ENCODE measurements at places on chromosomes 16 and 17.

GRCh38 chr17:11535231-11535630, 63.0 kb upstream of the DNAH9 start:
- no peak for DNase-seq

DNA sequence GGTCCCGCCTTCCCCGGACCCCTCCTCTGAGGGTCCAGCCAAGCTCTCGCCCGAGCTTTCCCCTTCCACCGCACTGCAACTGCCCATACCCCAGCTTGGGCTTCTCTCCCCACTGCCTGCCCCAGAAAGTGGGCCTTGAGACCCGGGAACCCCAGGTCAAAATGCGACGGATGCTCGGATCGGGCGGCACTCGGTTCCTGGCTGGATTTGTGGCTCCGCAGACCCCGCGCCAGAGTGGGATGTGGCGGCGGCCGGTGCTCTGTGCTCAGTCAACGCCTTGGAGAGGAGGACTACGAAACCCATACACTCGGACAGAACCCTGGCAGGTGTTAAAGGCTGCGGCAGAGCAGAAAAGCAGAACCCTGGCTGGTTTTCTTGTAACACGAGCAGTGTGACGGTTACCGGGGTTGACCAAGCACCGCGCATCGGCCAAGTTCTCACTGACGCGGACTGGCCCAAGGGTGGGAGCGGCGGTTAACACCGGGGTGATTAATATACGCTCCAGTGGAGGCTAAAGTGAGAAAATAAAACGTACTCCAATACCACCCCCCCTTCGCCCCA, 885 bp upstream of the SLFN13 start:
- DNase-seq: no peak

GRCh38 chr17:27764589-27764988, 35.7 kb downstream of the NOS2 start:
- no peak for DNase-seq

GRCh38 chr17:10156077-10156435, 42.4 kb downstream of the GAS7 start:
- DNase-seq: no peak

GRCh38 chr16:9555051-9555450, 463.6 kb downstream of the HAPSTR1 start:
- no peak for DNase-seq

DNA sequence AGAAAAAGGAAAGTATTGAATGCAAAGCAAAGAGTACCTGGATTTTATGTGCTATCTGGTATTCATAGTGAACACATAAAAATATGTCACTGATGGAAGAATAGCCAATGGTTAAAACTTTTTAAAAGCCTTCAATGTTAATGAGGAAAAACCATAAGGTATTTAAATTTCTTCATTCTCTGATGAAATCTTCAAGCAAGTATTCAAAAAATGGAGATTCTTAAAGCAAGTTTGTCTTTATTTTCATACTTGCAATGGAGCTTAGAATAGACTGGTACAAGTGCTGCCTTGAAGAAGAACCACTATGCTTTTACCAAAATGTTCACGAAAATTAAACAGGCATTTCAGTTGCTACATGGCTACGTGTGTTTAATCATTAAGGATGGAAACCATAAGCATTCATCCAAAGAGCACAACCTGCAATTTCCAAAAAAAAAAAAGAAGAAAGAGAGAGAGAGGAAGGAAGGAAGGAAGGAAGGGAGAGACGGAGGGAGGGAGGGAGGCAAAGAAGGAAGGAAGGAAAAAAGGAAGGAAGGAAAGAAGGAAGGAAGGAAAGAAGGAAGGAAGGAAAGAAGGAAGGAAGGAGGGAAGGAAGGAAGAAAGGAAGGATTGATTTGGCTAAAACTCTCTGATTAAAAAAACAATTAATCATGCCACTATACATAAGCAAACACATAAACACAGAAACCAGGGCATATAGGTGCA, 17.6 kb downstream of the HS3ST3A1 start:
- no peak for DNase-seq

- no peak for DNase-seq
Observed at GRCh38 chr16:86145669-86146068, 246.7 kb downstream of the IRF8 start.

GRCh38 chr16:64450177-64450576, 671.7 kb downstream of the CDH11 start:
- DNase-seq: no peak

Data from stimulated activated CD4-positive, alpha-beta T cell treated with anti-CD3 and anti-CD28 coated beads, TNF-alpha, amount 100 ng/mL, for 1 hour (primary cell).